ENCODE measurements at places on chromosomes 2 and 18.

GRCh38 chr18:59061914-59062642, 77.6 kb upstream of the SEC11C start:
- DNase-seq, result no peak

- no peak for DNase-seq
Measured at GRCh38 chr2:133942398-133942797, 311.5 kb upstream of the MGAT5 start.

DNA sequence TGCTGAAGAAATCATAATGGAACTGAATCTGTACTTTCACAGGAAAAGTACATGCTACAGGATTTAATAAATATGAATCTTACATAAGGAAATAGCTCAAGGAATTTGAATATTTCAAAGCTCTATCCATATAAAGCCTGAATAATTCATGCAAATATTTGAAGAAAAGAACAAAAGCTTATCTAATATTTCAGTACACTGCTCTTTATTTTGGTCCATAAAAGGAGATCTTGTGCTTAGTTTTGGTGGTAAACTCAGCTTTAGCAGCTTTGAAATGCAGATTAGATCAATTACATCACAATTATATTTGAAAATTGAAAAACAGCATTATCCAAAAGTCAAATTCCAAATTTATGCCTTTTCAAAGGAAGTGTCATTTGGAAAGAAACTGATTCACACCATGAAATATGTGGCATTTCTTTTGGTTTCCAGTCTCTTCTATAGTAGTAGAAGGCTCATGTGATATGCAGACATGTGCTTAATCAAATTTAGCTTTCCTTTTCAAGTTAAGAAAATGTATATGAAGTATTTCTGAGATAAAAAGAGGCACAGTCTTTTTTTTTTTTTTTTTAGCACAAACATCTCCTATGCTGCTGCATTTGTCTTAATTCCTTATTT, 42.1 kb upstream of the MAP4K3 start:
- DNase-seq, result no peak

- no peak for DNase-seq
Measured at GRCh38 chr18:13558790-13559189, 167.6 kb downstream of the FAM210A start.

- no peak for DNase-seq
Measured at GRCh38 chr18:46433121-46433826, 223.7 kb downstream of the LOXHD1 start.

- no peak for DNase-seq
Measured at GRCh38 chr18:58605027-58606020, 23.6 kb downstream of the ALPK2 start.

DNA sequence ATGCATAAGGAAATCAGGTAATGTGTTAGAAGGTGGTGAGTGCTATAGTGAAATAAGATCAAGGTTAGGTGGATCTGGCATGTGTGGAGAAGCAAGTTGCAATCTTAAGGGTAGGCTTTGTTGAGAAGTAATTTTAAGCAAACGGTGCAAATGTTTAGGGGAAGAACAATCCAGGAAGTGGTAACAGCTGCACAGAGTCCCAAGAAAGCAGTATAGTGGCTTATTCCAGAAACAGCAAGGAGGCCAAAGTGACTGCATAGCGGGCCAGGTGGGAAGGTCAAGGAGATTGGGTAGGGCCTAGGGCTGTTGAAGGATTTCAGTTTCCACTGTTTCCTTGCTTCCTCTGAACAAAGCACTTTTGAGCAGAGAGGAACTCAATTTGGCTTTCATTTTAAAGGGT, 30.0 kb upstream of the RAB1A start:
- DNase-seq, result no peak

GRCh38 chr18:26017929-26018328, 72.5 kb downstream of the SS18 start:
- DNase-seq, result no peak

- no peak for DNase-seq
Measured at GRCh38 chr2:23620841-23621341, 235.9 kb downstream of the KLHL29 start.

- DNase-seq, result no peak
Measured at GRCh38 chr18:3554091-3554601, 104.2 kb downstream of the TGIF1 start.

- no peak for DNase-seq
Measured at GRCh38 chr2:75465317-75465984, 95.3 kb downstream of the EVA1A start.

- DNase-seq, result no peak
Measured at GRCh38 chr2:99725820-99726219, 236.0 kb upstream of the REV1 start.

DNA sequence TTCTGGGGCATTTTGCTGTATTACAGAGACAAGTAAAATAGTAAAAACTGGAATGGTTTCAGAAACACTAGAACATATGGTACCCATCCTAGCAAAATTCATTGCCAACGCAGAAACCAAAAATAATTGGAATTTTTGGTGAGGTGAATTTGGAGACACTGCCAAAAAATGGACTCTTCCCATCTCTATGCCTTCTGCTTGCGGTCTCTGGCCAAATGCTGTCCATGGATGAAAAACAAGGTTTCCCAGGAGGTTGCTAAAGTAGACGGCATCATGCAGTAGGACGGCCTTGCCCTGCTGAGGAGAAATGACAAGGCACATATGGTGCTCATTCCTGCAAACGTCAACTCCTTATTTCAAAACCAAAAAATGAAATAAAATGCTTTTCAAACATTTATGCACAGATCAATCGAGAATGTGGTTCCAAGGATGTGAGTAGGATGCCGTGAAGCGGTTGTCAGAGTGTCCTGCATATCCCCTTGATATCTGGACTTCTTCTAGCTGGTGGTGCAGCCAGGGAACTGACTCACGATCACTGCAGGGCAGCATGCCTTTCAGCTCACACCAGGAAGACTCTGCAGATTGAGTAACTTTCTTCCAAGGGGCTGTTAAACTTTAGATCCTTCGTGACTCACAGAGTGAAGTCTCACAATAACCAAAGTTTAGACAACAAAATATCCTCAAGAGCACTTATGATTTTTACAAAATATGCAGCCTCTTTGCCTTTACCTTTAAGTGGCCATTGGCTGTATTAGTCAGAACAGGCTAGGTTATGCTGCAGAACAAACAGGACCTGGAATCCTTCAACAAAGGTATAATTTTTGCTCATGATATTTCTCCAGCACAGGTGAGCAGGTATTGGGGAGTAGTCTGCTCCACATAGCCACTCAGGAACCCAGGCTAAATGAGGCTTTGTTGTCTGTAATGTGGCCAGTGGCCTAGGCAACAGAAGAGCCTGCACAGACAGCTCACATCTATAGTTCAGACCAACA, 149.4 kb upstream of the NDUFV2 start:
- DNase-seq, result no peak

- DNase-seq, result no peak
Measured at GRCh38 chr2:238720232-238720672, 127.6 kb upstream of the TWIST2 start.

DNA sequence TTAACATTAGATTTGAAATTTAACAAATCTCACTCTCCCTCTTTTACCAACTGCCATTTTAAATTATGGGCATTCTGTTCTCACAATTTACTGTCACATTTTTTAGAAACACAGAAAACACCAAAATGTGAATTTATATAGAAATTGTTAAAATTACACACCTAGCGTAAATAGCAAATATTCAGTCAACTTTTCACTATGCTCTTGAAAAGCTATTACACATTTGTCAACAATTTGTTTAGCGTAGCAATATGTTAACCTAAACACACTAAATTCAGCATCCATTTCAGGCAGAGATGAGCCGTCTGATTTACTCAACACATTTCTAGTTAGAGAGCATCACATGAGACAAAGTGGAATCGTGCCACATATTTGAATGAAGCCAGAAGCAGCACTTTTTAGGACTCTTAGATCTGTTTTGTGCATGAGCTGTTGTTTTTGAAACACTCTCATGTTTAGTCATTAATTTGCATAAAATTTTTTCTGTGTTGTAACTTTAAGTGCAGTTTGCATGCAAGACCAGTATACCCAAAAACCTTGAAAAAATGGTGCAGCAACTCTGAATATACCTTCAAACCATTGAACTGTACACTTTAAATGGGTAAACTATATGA, 8.2 kb downstream of the TTC32 start:
- no peak for DNase-seq

DNA sequence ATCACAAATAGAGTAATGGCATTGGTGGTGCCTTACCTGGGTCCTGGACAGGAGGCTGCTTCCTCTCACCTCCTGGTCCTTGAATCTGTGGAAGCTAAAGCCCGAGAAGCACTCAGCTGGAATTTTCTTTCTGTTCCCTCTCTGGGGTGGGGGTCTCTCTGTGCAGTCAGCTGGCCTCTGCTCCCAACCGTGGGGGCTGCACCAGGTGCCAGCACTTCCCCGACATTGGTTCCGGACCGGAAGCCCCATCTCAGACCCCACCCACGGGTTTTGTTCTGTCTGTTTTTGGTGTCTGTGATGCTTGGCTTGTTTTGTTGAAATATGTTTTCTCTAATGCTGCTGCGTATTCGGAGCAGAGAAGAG, 154.7 kb downstream of the TWIST2 start:
- no peak for DNase-seq

DNA sequence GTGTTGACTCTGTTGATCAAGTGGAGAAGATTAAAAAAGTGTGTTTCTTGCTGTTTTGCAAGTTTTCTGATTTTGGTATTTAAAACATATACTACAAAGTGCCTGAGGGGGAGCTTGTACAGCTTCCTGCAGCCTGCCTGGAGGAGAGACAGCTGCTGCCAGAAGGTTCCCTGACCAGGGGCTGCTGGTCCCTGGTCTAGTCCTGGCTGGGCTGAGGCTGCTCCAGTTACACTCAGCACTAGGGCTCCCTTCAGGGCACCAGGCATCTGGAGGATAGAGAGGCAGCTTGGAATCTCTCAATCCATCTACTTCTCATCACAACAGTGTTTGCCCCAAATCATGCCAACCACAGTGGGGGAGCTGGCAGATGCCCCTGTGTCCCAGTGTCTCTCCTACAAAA, 4.8 kb downstream of the MC2R start:
- DNase-seq, result no peak

- DNase-seq, result no peak
Measured at GRCh38 chr18:12701161-12701560, 1.4 kb downstream of the CEP76 start.

DNA sequence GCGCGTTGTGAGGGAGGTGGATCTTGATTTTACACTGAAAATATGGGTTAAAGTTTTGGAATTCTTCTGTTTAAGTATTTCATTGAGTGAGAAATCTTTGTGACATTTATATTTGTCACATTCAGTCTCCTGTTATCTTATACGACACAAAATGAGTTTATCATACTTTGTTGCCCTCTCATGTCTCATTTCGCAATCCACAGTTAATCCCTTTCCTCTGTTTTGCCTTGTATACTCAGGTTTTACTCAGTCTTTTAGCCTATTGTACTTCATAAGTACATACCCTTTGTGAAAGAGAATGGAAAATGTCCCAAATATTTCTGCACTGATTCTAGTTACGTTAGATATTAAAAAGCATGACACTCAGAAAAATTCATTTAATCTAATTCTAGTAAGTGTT, 142.7 kb downstream of the ATP9B start:
- no peak for DNase-seq

Data from activated T-helper 1 cell treated with anti-CD3 and anti-CD28 coated beads, Interleukin-2, amount 50 U/mL, for 16 hours (primary cell).